ENCODE measurements at places on chromosomes 2 and 18.

DNA sequence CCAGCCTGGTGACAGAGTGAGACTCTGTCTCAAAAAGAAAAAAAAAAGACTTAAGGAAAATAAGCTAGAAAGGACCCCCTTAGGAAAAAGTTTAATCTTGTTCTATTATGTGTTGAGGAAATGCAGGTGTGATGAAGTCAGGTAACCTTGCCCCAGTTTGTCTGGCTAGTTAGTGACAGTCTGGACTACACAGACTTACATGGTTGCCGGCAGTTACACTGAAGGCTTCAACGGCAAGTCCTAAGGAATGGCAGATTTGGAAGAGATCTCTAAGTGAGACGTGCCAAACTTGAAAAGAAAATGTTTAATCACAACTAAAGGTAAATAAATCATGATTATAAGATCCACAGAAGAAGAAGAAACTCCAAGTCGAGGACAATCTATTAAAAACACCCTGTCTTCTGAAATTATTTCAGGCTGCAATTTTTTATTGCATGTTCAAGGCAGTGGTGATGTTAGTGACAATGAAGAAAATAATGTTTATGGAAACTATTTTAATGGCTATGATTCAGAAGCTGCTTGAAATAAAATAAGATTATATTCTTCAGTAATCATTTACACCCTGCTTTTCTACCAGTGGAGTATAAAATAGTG lies 84.2 kb downstream of the TTC27 start:
- no peak for DNase-seq

GRCh38 chr2:37923308-37924055 lies 1.6 kb upstream of the RMDN2 start:
- no peak for DNase-seq

DNA sequence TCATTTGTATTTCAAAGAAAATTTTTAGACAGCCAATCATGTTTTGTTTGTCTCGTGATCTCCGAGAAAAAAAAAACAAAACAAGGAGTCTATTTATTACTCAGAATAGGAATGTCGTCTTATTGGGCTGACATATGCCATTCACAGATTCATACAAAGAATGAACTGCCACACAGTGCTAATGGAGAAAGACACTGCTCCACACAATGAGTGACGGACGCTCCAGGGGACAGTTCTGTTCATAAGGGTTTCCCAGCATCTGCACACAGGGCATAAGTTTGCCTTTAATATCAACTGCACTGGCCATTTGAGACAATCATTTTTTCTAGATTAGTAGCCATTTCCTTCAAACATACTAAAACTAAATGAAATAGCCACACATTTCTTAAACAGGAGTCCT lies 3.4 kb downstream of the SERTAD2 start:
- no peak for DNase-seq

- no peak for DNase-seq
Measured at GRCh38 chr2:23649819-23650218, 264.8 kb downstream of the KLHL29 start.

GRCh38 chr2:215619989-215620388 lies 184.1 kb upstream of the FN1 start:
- no peak for DNase-seq

- no peak for DNase-seq
Measured at GRCh38 chr18:67484458-67484857, 32.1 kb downstream of the DSEL start.

GRCh38 chr2:147683380-147683779 lies 161.4 kb upstream of the ACVR2A start:
- DNase-seq: no peak
